Mesenteric fat pad (tissue), 1 donor: ENCODE measurements at places on chromosomes 6 and 20. TPM values are rescaled to one million over a fixed set of nuclear protein-coding genes. Genes with fewer than 3 reads are reported as not detected.

GRCh38 chr20:17066902-17067301, 159.9 kb upstream of the PCSK2 start:
- no peak for DNase-seq

- DNase-seq: peak; percentile 18
Observed at GRCh38 chr6:34385793-34386195, 6.7 kb downstream of the NUDT3 start.

GRCh38 chr6:56555438-56555872, 87.2 kb downstream of the DST start:
- DNase-seq: no peak

- DNase-seq: no peak
Observed at GRCh38 chr20:31717478-31718201, 5.0 kb downstream of the BCL2L1 start.

GRCh38 chr6:123022975-123023374, 26.9 kb downstream of the CLVS2 start:
- no peak for DNase-seq

GRCh38 chr20:50338479-50339391, 148.1 kb downstream of the CEBPB start:
- no peak for DNase-seq

- DNase-seq: no peak
Observed at GRCh38 chr6:155378276-155378675, 64.0 kb upstream of the TFB1M start.

- no peak for DNase-seq
Observed at GRCh38 chr6:55445648-55446204, 118.5 kb downstream of the GFRAL start.

GRCh38 chr6:112710710-112711109, 363.6 kb downstream of the RFPL4B start:
- DNase-seq: no peak

GRCh38 chr6:159395609-159396008, 226.4 kb downstream of the FNDC1 start:
- no peak for DNase-seq

- no peak for DNase-seq
Observed at GRCh38 chr6:139635401-139636130, 261.1 kb upstream of the CITED2 start.

- no peak for DNase-seq
Observed at GRCh38 chr6:150072201-150072600, 3.3 kb upstream of the ULBP3 start.

GRCh38 chr20:57130160-57130772, 136.2 kb downstream of the BMP7 start:
- DNase-seq: no peak

Gene C20orf204
- total RNA-seq: 0.74 TPM

Gene SAPCD1
- total RNA-seq: 2.0 TPM

Gene SLC12A5
- total RNA-seq: 1.7 TPM

Gene MEI4
- not detected for total RNA-seq

Gene JARID2
- 13.8 TPM for total RNA-seq

Gene CCDC170
- 2.4 TPM for total RNA-seq

Gene BCL2L1
- 135 TPM for total RNA-seq

Gene PAK1IP1
- 17.3 TPM for total RNA-seq

Gene MROH8
- 6.9 TPM for total RNA-seq

Gene DCDC2
- total RNA-seq: not detected

Gene SIRPB1
- total RNA-seq: 7.6 TPM

Gene MTO1
- total RNA-seq: 20.3 TPM

Gene PPIL6
- total RNA-seq: 2.3 TPM

Gene SLC17A1
- total RNA-seq: not detected

Gene ZNF831
- total RNA-seq: 0.32 TPM
